ENCODE measurements at places on chromosomes 13 and 19.

DNA sequence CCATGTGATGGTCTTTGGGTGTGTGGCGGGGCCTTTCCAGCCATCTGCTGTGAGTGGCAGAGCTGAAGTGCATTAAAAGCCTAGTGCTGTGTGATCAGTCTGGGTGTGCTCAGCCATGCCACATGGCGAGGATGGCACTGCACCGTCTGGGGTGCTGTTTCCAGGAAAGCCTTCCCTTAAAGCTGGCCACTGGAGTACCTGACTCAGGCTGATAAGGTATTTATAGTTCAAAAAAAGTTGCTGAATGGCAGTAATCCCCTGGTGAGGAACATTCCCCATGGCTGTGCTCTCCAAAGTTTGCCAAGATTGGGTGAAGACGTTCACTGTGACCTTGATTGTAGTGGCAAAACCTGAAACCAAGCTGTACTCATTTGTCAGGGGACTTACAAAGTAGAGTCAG, 6.0 kb downstream of the GPI start:
- no peak for DNase-seq

DNA sequence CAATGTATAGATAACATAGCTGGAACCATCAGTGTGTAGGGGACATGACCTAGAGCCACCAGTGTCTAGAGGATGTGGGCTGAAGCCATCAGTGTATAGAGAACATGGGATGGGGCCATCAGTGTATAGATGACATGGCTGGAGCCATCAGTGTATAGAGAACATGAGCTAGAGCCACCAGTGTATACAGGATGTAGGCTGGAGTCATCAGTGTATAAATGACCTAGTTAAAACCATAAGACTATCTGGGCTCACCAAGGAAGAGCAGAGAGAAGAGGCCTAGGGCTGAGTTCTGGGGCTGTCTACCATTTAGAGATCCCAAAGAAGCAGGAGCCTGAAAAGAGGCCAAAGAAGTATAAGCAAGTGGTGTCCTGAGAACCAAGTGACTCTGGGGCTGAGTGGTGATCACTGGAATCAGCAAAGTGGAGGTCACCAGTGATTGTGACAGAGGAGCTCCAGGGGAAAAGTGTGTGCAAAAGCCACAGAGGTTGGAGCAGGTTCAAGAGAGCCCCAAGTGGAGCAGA, 41.0 kb downstream of the RFX2 start:
- no peak for DNase-seq

GRCh38 chr13:98326291-98326690, 149.2 kb upstream of the RNF113B start:
- DNase-seq = no peak

- DNase-seq = no peak
Measured at GRCh38 chr13:77022341-77022740, 4.6 kb downstream of the FBXL3 start.

DNA sequence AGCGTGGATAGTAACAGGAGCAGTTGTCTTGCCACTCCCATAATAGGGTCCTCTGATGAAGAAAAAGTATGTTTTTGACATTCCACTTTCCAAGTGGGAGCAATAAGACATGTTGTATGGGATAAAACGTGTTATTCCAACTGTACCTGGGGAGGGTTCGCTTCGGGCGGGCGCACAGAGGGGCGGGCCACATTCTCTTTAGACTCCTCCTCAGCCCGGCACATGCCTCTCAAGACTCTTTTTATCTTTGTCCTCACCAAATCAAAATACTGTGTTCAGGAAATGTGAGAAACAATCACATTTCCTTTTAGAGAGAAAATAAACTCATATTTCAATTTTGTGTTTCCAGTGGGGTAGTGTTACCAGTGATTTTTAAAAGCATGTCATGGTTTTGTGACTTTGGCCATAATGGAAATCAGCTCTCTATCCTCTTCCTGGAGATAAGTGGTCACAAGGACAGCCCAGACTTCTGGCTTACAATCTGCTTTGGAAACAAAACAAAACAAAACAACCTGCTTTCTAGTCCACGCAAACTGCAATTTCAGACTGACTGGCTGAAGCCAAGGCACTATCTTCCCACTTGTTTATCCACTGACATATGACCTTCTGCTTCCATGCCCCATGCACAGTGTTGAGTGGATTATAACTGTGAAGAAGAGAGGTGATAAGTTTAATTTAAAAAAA, 276.1 kb downstream of the NALCN start:
- no peak for DNase-seq

- no peak for DNase-seq
Measured at GRCh38 chr19:5339198-5339949, 1.2 kb downstream of the PTPRS start.

DNA sequence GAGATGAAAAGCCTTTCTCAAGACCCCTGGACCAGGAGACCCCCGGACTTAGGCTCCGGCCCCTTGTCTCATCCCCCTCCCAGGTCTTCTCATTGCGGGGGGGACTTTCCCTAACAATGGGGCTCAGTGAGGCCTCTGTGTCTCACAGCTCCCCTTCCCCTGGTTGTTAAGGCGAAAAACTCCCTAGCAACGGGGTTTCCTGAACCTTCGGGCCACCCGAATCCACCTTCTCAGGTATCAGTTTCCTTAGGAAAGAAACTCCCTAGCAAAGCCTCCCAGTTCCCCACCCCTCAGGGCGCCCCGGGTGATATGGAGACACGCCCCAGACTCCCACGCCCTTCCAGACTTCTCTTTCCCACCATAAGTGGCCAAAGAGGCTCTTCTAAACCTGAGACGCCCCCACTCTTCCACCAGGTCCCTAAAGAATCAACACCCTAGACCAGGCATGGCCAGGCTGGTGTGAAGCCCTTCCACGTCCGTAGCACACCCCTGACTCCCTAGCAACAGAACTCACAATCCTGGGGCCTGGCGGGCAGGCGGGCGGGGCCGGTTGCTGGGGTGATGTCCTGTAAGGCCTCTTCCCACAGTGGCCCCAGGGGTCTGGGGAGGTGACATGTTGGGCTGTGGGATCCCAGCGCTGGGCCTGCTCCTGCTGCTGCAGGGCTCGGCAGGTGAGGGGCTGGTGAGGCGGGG, at the start of gene TMEM190:
TSS of gene TMEM190 (plus strand) at position 586 of the 693 bp plus-strand sequence. CDS start at position 614, 28 bp downstream.
- no peak for DNase-seq

- no peak for DNase-seq
Measured at GRCh38 chr13:29564818-29565217, 30.7 kb downstream of the SLC7A1 start.

DNA sequence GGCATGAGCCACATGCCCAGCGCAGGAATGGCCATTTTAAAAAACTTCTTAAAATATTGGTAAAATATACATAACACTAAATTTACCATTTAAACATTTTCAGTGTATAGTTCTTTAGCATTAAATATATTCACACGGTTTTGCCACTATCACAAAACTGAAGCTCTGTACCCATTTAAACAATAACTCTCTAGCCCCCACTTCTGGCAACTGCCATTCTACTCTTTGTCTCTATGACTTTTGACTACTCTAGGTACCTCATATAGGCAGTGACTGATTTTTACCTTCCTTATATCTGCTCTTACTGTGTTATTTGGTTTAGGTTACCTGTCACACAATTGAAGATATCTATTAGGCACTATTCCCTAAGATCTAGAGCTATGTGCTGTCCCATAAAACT, 2.3 kb upstream of the KBTBD7 start:
- DNase-seq = no peak

GRCh38 chr13:44833139-44833538, 156.1 kb downstream of the NUFIP1 start:
- DNase-seq = no peak

DNA sequence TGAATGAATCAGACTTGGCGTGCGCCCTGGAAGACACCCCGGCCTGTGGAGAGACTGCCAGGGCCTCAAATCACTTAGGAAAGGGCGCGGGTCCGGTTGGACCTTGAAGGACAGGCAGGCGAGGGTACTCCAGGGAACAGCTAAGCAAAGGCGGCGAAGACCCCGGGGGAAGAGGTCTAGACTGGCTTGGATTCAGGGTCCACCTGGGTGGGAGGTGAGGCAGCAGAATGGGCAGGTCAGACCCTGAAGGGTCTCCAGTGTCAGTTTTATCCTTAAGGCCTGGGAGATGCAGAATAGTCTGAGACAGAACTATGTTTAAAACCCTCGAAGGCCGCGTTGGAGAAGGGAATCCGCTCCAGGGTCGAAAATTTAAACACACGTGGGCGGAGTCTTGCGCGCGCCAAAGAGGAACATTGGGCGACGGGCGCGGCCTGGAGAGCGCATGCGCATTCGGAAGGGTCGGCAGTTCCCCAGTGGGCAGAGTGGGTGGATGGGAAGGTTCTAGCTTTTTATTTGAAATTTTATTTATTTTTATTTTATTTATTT, 567 bp upstream of the SMG9 start:
- peak; percentile 78 for DNase-seq

All from upper lobe of left lung (tissue), 6 donors.